Activated CD4-positive, alpha-beta T cell treated with anti-CD3 and anti-CD28 coated beads for 36 hours (primary cell): ENCODE measurements at places on chromosomes 16 and 17. TPM values are rescaled to one million over a fixed set of nuclear protein-coding genes. Genes with fewer than 3 reads are reported as not detected.
A peak's percentile ranks its signal among the peaks of the same experiment; 100 is the strongest.

DNA sequence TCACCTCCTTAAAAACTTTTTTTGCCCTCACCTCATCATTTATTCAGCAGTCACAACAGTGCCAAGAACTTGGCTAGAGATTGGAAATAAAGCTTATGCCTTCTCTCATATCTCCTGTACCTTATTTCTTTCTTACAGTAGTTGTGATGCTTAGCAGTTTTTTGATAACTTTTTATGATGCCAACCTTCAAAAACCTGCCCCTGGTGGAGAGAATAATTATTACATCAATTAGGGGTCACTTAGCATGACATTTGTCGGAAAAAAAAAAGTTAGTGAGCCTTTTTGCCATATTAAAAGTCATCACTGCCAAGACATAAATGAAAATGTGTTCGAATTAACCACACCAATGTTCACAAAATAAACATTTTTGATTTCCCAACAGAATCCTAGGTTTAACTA lies 296.6 kb downstream of the WWOX start:
- no peak overlapping the region for H3K4me3 ChIP-seq
- no peaks in the 10 kb centered on the region for H3K27me3 ChIP-seq
- H3K27ac ChIP-seq: no peak overlapping the region
- no peaks in the 10 kb centered on the region for H3K4me1 ChIP-seq
- peaks cover 9% of the 10 kb centered on the region for H3K36me3 ChIP-seq

- no peaks in the 10 kb centered on the region for H3K27me3 ChIP-seq
- H3K4me3 ChIP-seq: no peak overlapping the region
- H3K36me3 ChIP-seq: no peaks in the 10 kb centered on the region
- no peak overlapping the region for H3K27ac ChIP-seq
- DNase-seq: no peak
- H3K4me1 ChIP-seq: no peaks in the 10 kb centered on the region
Observed at GRCh38 chr16:76346210-76346609, 69.0 kb downstream of the CNTNAP4 start.

DNA sequence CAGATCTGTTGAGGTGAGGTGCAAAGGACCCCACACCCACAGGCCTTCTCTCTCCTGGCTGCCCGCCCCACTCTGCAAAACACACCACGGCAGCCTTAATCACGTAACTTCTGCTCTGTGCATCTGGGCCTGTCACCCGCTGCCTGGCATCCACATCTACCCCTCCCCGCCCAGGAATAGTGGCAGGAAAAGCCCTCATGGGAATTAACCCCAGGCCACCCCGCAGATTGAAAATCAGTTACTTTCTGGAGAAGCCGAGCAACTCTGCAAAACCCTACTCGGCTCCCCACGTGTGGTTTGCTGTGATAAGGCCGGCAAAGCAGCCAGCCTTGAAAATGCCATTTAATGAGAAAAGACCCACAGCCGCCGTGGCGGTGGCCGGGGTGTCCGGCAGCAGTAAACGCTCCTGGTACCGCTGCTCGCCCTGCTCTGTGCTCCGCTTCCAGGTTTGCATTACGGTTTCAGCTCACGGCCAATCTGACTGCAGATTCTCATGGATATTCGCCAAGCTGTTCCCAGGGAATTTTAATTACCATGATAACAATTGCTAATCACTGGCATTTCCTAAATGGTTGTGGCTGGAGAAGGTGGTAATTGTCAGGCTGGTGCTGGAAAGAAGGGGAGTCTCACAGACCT lies 78.0 kb upstream of the DOC2B start:
- no peak overlapping the region for H3K4me3 ChIP-seq
- DNase-seq: no peak
- peaks cover 4% of the 10 kb centered on the region for H3K36me3 ChIP-seq
- no peaks in the 10 kb centered on the region for H3K4me1 ChIP-seq
- H3K27ac ChIP-seq: no peak overlapping the region

Gene RECQL5
- total RNA-seq: 36.4 TPM

- H3K4me1 ChIP-seq: no peaks in the 10 kb centered on the region
- no peaks in the 10 kb centered on the region for H3K27me3 ChIP-seq
- H3K36me3 ChIP-seq: no peaks in the 10 kb centered on the region
- no peak overlapping the region for H3K4me3 ChIP-seq
Observed at GRCh38 chr16:88893127-88893968, 26.9 kb upstream of the PABPN1L start.

Gene C16orf96
- total RNA-seq: 0.09 TPM

Gene KRTAP3-1
- total RNA-seq: not detected

Gene FOXN1
- not detected for total RNA-seq

DNA sequence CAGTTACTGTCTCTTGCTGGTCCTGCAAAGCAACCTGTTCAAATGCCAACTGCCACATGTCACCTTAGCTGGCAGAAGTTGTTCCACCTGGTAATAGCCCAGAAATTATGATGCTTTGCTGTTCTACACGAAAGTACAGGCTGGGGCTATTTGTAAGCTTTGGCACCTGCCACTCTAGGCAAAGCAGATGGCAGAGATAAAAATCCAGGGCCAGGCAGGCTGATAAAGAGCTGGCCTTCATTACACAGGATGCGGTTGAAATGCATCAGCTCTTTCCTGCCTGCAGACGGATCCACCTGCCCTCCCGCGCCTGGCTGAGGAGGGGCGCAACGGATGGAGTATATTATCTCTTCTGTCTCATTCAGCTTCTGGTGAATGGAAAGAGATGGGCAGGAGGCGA lies 29.3 kb upstream of the KDM8 start:
- H3K27me3 ChIP-seq: no peaks in the 10 kb centered on the region
- H3K4me3 ChIP-seq: no peak overlapping the region
- H3K27ac ChIP-seq: peak overlapping the region; percentile 76
- peak; percentile 72 for DNase-seq
- peaks cover 88% of the 10 kb centered on the region for H3K4me1 ChIP-seq
